SW 1271 (cell line): ENCODE measurements at places on chromosomes 13 and 19.

DNA sequence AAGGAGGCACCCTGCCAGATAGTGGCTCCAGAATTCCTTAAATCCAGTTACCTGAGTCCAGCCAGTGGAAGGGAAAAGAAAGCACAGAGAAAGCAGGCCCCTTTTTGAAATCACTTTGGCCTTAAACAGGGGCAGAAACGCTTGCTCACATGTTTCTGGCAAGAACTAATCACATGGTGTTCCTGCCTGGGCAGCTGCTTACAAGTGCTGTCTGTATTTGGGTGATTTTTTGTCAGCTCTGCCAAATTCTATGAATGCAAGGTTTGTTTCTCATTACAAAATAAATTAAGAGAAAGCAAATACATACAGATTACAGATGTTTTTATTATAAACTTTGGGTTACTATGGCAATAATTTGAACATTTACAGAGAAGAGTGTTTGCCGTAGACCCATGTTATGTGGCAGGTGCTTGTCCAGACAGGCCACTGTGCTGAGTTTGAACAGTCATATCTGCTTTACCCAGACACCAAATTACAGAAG lies 1237.8 kb downstream of the SLITRK5 start:
- DNase-seq: no peak

DNA sequence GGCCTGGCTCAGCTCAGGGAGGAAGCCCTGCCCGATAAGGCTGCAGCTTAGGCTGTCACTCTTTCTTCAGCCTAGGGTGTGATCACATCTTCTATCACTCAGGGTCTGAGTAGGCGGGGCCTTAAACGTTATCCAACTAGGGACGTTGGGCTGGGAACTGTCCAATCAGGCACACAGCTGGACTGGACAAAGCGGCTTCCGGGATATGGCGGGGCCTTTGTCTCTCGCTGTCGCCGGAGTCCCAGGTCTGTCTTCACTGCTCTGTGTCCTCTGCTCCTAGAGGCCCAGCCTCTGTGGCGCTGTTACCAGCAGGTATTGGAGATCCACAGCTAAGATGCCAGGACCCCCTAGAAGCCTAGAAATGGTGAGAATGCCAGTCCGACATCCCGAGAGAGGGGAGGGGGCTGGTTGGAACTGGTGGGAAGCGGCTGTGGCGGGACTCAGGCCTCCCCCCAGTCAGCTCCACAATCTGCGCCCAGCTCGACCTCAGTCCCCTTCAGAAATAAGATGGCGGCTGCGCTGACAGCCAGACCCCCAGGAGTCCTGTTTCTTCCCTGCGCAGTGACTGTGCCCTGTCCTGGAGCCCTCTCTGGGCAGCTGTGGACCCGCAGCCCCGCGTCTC lies at the start of gene ZNF254:
Gene ZNF254, plus strand, starts transcription at position 214 of the 622 bp plus-strand sequence. Its CDS starts 121 bp downstream, at position 335.
- DNase-seq: peak; percentile 95

- no peak for DNase-seq
These were observed 50.8 kb downstream of the LATS2 start for GRCh38 chr13:21010621-21011020.

GRCh38 chr19:41321600-41322270 lies 11.8 kb downstream of the CCDC97 start:
- DNase-seq: no peak

DNA sequence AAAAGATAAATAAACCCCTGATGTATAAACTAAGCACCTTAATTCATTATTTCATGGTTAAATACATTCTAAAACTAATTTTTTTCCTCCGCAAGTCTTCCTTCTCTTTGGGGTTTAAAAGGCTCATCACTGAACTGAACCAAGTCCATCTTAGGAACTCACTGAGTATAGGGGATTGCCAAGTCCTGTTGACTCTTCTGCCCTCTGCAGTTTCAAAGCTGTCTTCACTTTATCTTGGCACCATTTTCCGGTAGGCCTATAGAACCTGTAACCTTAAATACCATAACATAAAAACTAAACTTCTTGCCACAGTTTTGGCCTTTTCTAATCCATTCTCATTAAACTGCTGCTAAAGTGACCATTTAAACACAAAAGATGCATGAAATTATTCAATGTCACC lies 66.5 kb upstream of the USPL1 start:
- no peak for DNase-seq

DNA sequence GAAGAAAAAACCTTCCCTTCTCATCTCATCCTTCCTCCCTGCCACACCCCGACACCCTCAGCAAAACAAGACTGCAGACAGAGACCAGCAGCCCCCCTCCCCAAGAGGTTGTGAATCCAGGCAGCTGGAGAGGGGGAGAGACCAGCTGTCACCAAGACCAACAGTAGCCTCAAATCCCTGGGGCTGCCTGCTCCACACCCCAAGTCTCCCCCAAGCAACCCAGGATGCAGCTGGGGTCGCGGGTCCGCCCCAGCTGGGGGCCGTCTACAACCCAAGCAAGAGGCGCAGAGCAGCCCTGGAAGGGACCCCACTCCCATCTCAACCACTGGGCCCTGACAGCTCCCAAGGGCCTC lies 7.1 kb downstream of the KLF16 start:
- DNase-seq: no peak

- DNase-seq: no peak
These were observed 13.6 kb downstream of the UBAC2 start for GRCh38 chr13:99214232-99214631.

GRCh38 chr19:42455621-42456081 lies 12.9 kb upstream of the CXCL17 start:
- no peak for DNase-seq

- no peak for DNase-seq
These were observed 43.8 kb downstream of the DCT start for GRCh38 chr13:94435604-94436226.

GRCh38 chr19:8358948-8359347 lies 5.0 kb upstream of the ANGPTL4 start:
- DNase-seq: no peak

DNA sequence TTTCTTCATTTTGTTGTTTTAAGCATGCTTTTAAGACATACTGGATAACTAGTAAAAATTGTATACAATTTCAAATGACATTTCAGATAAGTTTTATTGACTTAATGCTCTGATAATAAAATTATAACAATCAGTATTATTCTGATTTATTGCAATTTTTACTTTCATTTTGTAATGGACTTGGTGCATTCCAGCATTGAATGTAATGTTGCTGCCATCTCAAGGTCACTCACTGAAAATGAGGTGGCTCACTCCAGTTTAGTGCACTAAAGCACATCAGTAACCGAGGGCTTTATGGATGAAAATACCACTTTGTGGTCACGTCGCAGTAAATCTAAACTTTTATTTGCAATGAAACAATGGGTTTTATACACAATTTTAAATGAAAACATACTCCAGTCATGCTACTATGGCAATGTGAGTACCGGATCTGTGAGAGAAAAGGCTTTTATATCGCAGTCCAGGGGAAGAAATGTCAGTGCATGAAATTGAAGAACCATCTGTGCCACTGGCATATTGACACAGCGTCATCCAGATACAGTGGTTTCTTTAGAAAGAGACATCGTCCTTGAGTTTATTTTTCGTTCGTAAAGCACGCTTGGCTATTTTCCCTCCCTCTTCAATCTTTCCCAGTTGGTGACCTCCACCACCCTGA lies 20.7 kb upstream of the ZNF507 start:
- DNase-seq: no peak
